ENCODE measurements at places on chromosomes 1 and 21.

GRCh38 chr1:160821627-160822026, 25.7 kb downstream of the LY9 start:
- no peak for DNase-seq

- DNase-seq = no peak
These were observed 473.1 kb downstream of the ADGRL2 start for GRCh38 chr1:82273816-82274215.

DNA sequence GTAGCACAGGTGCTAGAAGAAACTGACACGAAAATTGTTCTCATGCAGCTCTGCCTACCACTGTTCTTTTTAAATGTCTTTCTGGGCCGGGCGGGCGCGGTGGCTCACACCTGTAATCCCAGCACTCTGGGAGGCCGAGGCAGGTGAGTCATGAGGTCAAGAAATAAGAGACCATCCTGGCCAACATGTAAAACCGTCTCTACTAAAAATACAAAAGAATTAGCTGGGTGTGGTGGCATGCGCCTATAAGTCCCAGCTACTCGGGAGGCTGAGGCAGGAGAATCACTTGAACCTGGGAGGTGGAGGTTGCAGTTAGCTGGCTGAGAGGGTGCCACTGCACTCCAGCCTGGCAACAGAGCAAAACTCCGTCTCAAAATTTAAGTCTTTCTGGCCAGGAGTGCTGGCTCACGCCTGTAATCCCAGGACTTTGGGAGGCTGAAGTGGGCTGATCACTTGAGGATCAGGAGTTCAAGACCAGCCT, 947 bp upstream of the RIT1 start:
- DNase-seq = no peak

DNA sequence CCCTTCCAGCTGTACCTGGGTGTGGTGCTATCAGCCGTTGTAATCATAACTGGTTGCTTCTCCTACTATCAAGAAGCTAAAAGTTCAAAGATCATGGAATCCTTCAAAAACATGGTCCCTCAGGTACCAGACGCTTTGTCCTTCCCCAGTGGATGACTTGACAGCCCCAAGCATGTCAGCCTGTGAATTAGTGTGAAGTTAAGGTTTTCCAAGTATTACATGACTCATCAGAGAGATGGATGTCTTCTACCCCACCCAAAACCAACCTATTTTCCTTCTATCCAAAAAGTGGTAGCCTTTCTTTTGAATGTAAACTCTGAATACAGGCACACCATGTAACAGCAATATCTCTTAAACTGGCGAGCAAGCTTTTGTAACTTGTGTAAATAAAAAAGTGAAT, 15.1 kb downstream of the ATP1A1 start:
- no peak for DNase-seq

GRCh38 chr1:40851643-40852042, 10.5 kb downstream of the CITED4 start:
- no peak for DNase-seq

GRCh38 chr1:225817611-225818061, 7.7 kb downstream of the EPHX1 start:
- no peak for DNase-seq

DNA sequence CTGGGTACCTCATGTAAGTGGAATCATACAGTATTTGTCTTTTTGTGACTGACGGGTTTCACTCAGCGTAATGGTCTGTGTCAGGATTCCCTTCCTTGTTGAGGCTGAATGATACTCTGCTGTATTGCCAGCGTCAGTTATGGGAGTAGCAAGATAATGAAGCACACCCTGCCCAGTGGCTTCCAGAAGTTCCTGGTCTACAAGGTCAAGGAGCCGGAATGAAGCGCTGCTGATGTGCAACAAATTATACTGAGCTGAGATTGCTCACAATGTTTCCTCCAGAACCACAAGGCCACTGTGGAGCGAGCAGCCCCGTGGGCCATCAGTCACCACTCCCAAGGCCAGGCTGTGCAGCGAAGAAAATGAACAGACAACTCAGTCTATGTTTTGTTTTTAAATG, 24.0 kb upstream of the TDRD10 start:
- DNase-seq = no peak

GRCh38 chr1:91742848-91743292, 143.1 kb downstream of the TGFBR3 start:
- no peak for DNase-seq

- no peak for DNase-seq
These were observed 393.6 kb downstream of the AGBL4 start for GRCh38 chr1:49630156-49630555.

- no peak for DNase-seq
These were observed 613.4 kb upstream of the ADAMTS5 start for GRCh38 chr21:27580276-27580675.

DNA sequence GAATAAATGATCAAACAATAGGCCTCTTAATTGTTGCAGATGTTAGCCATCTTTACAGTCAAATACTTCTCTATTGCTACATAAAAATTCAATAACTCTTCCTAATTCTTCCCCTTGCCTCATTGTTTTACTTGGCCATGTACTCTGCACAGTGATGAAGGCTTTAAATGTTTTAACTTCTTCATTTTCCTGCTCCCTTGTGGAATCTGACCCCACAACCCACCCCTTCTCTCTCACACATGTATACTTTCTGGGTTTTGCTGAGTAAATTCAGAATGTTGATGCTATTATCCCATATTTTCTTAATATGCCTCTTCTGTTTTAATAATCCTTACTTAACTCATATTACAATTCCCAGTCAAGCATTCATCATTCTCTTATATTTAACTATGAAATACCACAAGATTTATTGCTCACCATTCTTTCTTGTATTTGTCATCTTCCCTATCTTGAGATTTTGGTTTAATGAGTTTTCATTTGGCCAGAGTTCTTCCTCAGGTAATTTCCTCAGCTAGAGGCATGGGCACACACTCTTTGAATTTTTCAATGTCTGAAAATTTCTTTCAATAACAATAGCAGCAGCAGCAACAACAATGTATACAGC, 327.8 kb upstream of the USP24 start:
- no peak for DNase-seq

DNA sequence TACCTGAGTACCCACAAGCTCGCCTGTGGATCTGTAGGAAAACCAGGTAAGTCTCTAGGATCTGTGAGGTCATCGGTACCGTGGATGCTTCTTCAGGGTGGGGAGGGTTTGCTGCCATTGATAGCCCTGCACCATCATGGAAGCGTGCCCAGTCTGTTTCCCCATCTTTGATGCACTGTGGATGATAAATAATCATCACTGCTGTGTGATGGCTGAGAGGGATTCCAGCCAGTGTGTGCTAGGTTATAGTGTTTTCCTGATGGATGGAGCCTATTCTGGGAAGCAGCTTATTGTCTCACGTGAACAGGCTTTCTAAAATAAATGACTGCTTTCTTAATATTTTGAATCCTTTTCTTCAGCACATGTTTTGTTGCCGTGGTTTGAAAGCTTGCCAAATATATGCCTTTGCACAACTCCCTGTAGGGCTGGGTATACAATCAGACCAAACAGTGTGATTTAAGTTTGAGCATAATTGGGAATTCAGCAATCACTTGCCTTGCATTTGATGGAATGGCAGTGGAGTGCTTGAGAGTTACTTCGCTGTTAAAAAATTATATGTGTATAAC, 113.8 kb downstream of the CAMTA1 start:
- DNase-seq = no peak

- no peak for DNase-seq
These were observed 10.9 kb downstream of the PCSK9 start for GRCh38 chr1:55050283-55050682.

GRCh38 chr1:8718850-8719361, 98.5 kb downstream of the RERE start:
- no peak for DNase-seq

DNA sequence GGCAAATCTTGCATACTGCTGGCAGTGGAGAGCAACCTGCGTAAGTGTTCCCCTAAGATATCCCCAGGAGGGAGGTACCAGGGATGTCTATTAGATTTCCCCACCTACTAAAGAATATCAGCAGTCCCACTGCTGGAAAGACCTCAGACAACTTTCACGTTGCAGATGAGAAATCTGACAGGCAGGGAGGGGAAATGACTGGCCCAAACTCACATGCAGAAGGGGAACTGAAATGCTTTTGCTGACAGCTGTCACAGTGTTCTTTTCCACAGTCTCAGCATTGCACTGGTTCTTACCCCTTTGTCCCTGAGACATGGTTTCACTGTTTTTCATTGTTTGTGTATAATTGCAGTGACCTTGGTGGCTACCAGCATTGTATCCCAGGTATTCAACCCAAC, 84.8 kb upstream of the ATP1A1 start:
- DNase-seq = no peak

GRCh38 chr1:24173638-24174575, 13.2 kb downstream of the IFNLR1 start:
- no peak for DNase-seq

GRCh38 chr1:15248216-15248615, 1.2 kb downstream of the FHAD1 start:
- no peak for DNase-seq

GRCh38 chr1:31799196-31799894, 16.5 kb downstream of the SPOCD1 start:
- DNase-seq = no peak

- DNase-seq = no peak
These were observed 6.6 kb upstream of the SIM2 start for GRCh38 chr21:36692114-36692834.

GRCh38 chr1:77632216-77632615, 50.2 kb downstream of the ZZZ3 start:
- no peak for DNase-seq

DNA sequence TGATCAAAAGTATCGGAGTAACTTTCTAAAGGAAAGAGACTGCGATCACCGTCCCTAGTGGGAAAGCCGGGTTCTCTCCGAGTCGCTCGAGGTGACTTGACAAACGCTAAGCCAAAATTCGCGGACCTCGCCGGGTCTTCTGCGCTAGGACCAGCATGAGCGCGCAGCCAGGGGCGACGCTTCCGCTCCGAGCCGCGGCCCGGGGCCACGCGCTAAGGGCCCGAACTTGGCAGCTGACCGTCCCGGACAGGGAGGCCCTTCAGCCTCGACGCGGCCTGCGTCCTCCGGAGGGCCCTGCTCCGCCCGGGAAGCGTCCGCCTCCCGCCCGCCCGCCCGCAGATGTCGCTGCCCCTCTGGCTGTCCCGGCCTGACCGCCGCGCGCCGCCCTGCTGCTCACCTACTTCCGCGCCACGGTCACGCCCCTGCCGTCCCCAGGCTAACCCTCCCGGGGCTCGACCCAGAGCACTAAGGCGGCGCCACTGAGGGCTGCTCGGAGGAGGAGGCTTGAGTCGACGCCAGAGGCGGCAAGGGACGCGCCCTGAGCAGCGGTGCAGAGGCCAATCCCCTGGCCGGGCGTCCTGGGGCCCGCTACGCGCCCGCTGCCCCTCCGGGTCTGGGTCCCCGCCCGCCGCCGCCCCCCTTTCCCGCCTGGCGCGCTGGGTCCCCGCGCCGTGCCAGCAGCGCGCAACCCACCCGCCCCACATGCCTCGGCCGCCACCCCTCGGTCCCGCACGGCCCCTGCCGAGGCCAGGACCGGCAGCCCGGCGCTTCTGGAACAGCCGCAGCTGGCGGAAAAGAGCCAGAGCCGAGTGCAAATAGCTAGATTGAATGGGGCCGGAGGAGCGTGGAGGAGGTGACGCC, 896 bp upstream of the DUSP10 start:
- DNase-seq = peak; percentile 55

DNA sequence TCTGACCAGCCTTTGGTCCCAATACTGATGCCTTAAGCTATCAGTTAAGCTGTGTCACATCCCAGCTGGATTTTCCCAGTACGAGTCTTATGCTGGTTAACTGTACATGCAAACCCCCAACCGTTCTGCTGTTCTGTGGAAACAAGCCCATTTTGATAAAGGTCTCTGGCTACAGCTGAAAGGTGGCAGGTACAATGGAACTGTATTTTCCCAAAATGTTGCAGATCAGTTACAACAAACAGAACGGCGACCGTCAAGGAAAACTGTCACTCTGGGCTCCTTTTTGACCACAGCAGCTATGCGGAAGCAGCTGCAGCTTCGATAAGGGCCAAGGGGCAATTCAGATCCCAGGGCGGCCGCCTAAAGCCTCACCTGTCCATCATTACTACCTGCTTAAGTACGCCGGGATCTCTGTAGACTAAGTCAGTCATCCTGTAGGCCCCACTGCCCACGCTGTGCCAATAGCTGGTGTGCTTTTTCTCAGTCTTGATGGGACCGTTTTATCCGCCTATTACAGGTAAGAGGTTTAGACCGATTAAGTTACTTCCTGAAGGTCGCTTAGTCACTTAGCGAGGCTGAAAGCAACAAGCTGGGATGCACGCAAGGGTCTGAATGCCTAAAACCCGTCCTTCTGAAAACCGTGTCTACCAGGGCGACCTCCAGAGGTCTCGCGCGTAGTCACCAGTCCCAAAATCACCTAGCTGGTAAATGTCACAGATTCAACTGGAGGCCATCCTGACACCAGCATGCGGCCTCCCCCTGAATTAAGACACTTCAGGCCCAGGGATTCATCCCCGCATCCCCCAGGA, 11.1 kb upstream of the RAB42 start:
- peak; percentile 41 for DNase-seq

GRCh38 chr1:230327892-230328284, 98.2 kb downstream of the PGBD5 start:
- DNase-seq = no peak

- DNase-seq = no peak
These were observed 13.2 kb downstream of the TMEM240 start for GRCh38 chr1:1527092-1527816.

GRCh38 chr1:34693081-34693480, 61.8 kb upstream of the GJB5 start:
- DNase-seq = no peak

DNA sequence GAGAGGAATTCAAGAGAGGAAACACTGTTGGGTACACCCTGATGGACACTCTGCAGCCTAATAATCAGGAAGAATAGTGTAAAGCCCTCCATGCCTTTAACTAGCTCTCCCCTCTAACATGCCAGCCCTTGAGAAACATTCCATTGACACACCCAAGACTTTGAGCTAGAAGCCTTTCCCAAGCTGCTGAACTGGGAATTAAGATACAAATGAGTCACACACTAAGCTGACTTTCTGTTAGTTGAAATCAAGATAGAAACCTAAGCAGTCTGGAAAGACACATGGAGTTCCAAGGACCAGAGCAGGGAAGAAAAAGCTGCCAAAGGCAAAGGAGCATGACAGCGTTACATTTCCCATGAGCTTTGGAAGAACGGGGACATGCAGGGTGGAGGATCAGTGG, 380.8 kb downstream of the NPHP4 start:
- no peak for DNase-seq

DNA sequence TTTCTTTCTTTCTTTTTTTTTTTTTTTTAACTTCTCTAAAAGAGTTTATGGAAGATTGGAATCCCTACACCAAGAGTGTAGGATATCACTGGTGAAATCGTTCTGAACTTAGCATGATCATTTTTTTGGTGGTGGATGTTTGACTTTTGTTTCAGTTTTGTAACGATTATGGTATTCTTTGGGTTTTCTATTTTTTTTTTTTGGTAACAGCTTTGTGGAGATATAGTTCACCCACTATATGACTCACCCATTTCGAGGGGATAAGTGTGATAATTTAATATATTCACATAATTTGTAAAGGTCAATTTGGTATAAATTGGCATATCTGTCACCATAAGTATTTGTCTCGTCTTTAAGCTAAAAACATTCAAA, 29.2 kb downstream of the AGPAT3 start:
- DNase-seq = no peak

- no peak for DNase-seq
These were observed 56.7 kb upstream of the B3GALT5 start for GRCh38 chr21:39555911-39556590.
